Stimulated activated effector memory CD8-positive, alpha-beta T cell treated with anti-CD3 and anti-CD28 coated beads, Interleukin-12 subunit alpha, Interleukin-12 subunit beta, amount 100 ng/mL, for 72 hours (primary cell): ENCODE measurements at places on chromosomes 2 and 18.

DNA sequence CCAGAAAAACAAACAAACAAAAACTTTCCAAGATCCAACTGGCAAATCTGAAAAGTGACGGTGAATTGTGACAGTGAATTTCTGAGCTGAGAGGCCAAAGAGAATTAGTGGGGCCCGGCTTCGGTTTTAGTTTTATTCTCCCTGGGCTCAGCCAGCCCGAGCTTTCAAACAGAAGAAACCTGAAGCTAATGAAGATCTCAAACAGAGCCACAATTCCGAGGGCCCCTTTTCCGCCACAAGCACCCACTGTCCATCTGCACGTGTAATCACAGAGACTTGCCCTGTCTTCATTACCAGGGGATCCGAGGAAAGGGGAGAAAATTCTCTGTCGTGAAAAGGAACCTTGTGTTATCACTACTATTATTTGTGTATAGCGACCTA, 4.2 kb upstream of the ONECUT2 start:
- no peak for DNase-seq

- no peak for DNase-seq
Observed at GRCh38 chr2:86593266-86593665, 30.0 kb upstream of the CHMP3 start.

DNA sequence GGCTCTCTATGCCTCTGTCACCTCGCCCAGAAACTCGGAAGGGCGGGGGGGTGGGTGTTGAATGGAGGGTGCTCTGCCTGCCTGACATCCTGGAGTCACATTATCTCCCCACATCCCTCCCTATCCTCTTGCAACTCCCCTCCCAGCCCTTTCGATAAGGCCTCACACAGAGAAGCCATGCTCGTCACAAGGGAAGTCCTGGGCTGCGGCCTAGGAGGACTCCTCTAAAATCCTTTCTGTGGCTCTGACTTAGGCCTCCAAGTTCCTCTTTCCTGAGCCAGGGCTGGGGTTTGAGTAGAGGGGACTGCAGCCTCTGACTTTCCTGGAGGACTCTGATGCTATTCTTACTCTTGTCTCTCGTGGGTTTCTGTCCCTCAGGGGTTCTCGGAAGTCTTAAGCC, 75.0 kb upstream of the PKDCC start:
- no peak for DNase-seq

DNA sequence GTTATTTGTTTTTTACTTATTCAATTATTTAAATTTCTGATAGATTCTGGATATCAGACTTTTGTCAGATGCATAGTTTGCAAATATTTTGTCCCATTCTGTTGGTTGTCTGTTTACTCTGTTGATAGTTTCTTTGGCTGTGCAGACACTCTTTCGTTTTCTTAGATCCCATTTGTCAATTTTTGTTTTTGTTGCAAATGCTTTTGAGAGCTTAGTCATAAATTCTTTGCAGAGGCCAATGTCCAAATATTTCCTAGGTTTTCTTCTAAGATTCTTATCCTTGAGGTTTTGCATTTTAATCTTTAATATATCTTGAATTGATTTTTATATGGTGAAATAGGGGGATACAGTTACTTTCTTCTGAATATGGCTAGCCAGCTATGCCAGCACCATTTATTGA, 112.7 kb upstream of the SESTD1 start:
- no peak for DNase-seq

DNA sequence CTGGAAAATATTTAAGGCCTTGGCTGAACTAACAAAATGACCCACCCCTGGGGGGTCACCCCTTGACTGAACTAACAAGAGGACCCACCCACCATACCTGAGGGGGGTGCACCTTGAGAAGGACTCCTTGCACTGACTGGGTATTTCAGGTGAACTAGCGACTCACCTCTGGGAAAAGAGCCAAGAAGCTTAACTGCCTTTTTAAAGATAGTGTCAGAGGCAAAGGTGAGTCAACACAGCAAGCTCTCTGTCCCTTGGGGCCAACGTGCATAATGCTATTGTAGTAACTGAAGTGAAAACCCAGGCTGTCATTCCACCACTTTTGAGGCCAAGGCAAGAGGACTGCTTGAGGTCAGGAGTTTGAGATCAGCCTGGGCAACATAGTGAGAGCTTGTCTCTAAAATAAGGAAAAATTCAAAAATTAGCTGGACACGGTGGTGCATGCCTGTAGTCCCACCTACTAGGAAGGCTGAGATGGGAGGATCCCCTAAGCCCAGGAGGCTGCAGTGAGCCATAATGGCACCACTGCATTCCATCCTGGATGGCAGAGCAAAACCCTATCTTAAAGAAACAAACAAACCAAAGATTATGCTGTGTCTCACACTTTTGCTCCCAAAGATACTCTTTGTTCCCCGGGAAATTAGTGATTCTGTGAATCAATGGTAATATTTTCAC, 36.4 kb upstream of the ZCCHC2 start:
- DNase-seq: no peak

DNA sequence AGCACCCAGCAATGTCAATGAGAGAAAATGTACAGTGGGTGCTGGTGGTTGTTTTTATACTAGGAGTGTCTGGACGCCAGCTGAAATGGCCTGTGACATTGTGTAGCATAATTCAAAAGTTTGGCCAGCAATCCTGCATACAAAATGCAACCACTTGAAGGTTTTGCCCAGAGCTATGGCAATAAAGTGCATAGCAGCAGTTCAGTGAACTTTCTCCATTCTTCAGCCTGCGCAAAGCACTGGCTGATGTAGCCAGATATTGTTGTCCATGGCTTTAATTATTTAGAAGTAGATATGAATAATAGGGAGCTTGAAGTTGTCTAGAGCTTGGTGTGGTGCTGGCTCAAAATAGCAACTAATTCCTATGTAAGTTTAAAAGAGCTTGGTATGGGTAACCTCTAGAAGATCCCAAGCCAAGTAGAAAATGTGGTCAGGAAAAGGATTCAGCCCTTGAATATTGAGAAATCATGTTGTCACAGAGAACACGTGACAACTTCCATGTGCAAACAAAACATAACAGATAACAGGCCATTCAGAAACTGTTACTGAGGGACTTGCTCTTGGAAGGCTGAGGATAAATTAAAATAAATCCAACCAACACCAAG, 33.3 kb upstream of the PGAP1 start:
- no peak for DNase-seq

DNA sequence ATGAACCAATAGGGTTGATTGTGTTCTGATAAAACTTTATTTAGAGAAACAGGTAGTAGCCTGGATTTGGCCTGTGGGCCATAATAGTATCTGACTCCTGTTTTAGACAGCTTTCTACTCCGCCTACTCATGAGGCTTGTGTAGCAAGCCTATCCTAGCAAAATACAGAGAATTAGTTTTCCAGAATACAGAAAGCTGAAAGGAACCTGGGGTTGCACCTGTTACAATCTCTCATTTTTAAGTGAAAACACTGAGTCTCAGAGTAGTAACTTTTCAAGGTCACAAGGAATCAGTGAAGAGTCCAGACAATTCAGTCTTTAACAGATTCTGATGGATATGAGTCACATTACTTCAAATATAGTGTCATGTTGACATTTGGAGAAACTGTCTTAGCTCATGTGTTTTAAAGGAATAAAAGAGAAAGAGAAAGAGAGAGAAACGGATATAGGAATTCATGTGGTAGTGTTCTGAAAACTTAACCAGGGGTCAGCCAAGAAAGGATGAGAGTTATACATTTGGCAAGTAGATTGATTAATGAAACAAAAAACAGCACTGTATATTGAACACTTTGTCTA, 17.0 kb downstream of the ARHGAP28 start:
- DNase-seq: no peak
